ENCODE measurements at places on chromosomes 1 and 21.

- no peak for DNase-seq
These were observed 171.0 kb downstream of the PGBD5 start for GRCh38 chr1:230255116-230255515.

- DNase-seq = no peak
These were observed 5.0 kb downstream of the HAPLN2 start for GRCh38 chr1:156623946-156624813.

DNA sequence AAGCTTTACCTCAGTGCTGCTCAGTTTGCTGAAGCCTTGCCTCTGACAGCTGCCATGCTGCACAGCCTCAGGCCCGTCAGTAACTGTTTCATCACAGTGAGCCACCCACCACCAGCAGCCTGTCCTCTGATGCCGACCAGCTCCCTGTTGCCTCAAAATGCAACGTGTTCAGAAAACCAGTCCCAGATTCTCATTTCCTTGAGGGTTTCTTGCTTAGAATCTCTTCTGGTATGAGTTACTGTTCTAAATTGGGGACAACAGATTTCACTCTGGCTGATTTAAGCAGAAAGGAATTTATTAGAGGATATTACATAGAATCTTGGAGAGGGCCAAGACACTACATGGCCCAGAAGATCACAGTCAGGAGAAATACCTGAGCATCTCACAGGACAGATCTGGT, 11.0 kb downstream of the UBL4B start:
- DNase-seq = no peak

- no peak for DNase-seq
These were observed 9.5 kb upstream of the DEPDC1 start for GRCh38 chr1:68506386-68506785.

- no peak for DNase-seq
These were observed 311.7 kb downstream of the KCTD3 start for GRCh38 chr1:215878843-215879242.

DNA sequence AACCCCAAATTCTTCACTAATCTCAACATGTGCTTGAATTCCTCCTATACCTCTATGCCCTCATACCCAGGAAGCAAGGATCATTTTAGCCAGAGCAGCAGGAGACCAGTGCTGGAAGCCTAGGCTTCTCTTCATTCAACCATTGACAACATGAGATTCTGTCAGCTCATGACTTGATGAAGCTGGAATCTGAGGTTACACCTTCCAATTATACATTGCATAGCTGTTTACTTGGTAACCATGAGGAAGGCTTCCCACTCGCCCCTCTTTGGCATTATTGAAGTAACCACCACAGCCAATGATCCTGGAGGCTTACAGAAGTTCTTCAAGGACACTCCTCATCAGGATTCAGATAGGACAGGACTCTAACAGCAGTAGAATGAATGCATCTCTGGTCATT, 160.3 kb downstream of the TPR start:
- DNase-seq = no peak

DNA sequence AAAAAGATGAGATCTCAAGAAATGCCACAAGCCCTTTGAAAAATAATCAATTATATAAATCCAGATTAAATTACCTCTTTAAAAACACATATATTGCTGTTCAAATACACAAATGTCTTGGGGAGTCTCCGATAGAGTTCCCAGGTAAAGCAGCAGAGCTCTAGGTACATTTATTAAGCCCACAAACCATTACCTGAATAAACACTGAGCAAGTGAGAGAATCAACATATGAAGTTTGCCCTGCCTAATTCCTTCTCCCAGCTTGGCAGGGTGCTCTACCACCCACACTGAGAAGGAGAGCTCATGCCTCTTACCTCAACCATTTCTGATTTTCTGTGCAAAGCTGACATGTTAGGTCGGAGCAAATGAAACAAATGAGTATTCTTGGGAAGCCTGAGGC, 402.4 kb downstream of the KCNH1 start:
- DNase-seq = no peak

DNA sequence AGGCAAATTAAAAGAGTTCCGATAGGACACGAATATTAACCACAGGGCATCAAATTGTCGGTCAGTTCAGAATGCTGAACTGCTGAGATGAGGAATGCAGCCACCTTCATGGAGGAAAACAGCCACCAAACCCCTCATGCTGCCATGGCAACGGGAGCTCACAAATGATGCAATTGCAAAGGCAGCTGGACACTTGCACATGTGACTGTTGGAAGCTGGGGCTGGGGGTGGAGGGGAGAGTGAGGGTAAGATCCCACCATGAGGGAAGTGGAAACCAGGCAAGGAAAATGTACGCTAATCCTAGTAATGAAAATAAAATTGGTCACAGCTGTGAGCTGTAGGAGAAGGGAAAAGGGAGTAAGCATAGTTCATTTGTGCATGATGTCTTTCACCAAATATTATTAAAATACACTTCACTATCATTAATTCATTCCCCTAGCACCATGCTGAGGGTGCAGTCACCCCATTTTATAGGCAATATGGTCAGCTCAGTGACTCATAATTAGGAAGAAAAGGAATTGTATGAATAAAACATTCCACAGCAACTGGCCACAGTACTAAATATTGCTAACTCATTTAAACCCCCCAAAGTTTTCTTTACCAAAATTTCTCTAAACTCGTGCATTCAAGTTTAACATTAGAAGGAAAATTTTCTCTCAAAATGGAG, 15.3 kb downstream of the BECN2 start:
- DNase-seq = no peak

DNA sequence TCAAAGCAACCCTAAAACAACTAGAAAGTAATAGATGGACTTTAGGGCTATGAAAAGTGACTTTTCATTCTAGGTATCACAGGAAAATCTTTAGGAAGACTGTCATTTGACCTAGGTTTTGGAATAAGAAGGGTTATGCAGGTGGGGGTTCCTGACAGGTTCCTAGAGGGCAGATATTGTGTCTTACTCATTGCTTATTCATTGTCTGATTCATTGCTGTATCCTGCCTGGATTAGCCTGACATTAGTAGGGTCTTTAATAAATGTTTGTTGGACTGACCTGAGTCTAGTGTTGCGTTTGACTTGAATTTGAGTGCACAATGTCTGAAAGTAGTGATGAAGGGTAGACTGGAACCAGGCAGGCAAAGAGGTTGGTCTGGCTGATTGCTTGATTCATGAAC, 6.0 kb downstream of the FNBP1L start:
- DNase-seq = no peak

- DNase-seq = no peak
These were observed 14.4 kb downstream of the CCDC190 start for GRCh38 chr1:162846256-162847212.

- DNase-seq = no peak
These were observed 680.5 kb downstream of the PTPRC start for GRCh38 chr1:199319341-199319740.

- no peak for DNase-seq
These were observed 6.2 kb upstream of the SLC5A9 start for GRCh38 chr1:48216313-48216712.

- DNase-seq = no peak
These were observed 147.7 kb downstream of the DMRTA2 start for GRCh38 chr1:50275566-50275965.

DNA sequence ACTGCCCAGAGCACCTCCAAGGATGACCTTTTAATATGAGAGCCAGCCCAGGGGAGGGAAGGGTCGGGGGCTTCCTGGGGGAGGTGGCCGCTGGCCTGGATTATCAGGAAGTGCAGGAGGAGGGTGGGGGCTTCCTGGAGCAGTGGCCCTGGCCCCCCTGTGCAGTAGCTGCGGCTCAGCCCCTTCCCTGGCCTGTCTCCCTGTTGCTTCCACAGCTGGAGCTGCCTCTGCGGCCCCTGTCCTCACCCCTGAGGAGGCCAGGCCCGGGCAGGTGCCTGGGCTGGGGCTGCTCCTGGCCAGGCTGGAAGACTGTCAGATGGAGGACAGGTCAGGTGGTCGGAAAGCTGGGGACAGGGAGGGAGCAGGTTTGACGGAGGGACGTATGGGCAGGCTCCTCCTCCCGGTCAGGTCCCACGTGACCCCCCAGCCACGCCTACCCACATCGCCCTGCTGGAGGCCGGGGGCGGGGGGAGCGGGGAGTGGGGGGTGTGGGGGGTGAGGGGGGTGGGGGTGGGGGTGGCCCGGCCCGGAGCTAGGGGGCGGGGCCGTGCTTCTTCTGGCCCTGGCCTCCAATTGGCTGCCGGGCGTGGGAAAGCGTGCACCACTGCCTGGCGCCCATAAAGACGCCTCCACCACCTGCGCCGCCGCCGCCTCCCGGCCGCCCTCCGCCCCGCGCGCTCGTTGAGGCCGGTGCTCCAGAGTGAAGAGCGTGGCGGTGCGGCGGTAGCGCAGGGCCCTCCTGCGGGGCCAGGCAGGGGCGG, 10.2 kb upstream of the TNFRSF14 start:
- DNase-seq = peak; percentile 87

GRCh38 chr1:7375329-7375728, 395.8 kb upstream of the VAMP3 start:
- DNase-seq = no peak

DNA sequence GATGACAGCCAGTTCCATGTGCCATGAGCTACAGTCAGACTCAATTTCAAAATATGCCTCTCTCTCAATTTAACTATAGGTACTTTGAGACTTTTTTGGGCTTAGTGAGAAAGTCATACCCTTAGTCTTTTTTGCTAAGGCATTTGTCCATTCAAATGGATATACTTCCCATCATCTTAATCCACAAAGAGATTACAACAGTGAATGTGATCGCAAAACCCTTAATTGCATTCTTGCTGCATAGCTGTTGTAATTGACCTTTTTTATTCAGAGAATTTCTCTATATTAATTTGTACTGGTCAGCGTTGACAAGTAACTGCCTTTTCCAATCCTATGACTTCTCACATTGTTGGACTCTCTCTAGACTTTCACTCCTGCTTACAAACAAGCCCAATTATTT, 38.6 kb upstream of the RGS18 start:
- DNase-seq = no peak

GRCh38 chr1:229017091-229017490, 253.8 kb upstream of the RAB4A start:
- DNase-seq = no peak

- no peak for DNase-seq
These were observed 471.2 kb upstream of the RUNX1 start for GRCh38 chr21:35520302-35520701.

DNA sequence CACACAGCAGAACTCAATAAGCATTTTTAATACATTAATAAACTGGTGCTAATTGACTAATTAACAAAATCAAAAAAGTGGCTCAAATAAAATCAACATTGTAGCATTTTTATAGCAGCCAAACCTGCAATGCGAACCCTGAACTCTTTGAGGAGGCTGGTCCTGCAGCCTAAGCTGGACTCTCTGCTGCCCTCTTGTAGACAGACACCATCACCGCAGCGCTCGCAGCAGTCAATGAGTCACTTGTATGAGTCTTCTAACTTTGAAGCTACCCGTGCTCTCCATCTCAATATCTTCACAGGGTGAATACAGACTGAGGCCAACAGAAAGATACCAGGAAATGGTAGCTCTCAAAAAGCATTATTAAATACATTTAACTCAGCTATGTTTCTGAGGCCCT, 9.7 kb upstream of the KRTAP7-1 start:
- DNase-seq = peak; percentile 29

GRCh38 chr1:202237052-202237451, 43.5 kb downstream of the LGR6 start:
- DNase-seq = peak; percentile 72

DNA sequence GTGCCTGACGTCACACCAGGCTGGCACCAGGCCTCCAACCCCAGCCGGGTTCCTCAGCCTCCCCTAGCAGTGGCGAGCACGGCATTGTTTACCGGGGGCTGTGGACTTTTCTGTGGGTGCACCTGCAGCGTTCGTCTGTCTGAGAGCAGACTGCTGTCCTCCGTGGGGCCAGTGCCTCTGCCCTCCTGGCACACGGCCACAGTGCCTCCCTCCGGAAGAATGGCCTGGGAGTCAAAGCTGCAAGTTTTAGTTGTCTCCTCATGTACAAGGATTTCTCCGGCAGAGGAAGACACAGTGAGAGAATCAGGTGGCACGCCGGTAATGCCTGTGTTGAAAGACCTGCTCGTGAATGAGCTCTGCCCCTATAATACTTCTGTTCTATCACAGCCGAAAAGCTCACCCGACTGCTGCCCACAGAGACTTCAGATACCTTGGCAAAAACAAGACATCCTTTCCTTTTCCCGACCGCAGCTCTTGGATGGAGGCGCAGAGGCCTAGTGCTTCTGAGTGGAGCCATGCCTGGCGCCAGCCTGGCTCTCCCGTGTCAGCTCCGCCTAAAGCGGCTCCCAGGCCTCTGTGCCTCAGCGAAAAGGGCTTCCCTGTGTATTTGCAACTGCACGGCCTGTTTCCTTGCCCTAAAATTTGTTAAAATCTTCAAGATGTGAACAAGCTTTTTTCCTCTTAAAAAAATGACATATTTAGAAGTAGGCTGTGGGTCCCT, 71.4 kb downstream of the AGPAT3 start:
- no peak for DNase-seq

DNA sequence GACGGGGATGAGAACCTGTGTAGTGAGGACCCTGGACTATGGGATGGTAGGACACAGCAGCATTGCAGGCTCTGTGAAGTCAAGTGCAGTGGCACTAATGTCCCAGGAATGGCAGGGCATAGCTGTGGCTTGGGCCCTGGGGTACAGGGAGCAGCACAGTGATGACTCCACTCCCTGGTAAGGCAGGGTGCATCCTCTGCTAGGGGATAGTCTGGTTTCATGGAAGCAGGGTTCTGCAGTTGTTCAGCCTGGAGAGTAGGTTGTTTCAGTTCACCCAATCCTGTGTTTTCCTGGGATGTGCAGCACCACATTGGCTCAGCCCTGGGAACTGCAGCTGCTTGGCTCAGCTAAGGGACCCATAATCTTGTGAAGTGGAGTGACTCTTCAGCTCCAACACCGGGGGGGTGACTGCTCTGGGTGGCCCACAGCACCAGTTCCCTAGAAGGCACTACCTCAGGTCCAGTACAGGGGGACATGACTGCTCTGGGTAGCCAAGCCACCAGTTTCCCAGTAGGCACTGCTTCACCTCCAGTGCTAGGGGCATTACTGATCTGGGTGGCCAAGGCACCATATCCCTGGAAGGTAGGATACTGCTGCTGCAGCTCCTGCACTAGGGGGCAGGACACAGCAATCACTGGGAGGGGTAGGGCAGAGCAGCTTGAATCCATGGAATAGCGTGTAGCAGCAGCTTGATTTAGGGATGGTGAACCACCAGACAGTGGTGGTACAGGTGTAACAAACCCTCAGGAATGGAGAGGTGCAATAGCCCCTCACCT, 15.3 kb upstream of the C1orf185 start:
- DNase-seq = no peak

DNA sequence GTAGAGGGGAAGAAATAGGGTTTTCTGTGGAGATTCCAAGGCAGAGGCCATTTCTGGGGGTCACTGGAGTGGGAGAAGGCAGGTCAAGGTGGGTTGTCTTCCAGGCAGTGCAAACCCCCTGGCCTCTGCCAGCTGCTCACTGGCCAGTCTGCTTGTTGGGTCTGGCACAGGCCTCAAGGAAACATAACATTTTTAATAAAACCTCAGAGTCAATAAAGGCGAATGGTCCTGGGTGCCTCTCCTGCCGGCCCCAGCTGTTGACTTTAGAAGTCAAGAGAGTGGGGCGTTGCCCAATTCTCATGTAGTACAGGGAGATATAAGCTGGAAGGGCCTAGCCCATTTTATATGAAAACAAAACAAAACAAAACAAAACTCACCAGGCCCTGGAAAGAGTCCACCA, 36.6 kb downstream of the RUNX3 start:
- DNase-seq = no peak

All from LoVo (cell line).